ENCODE measurements at places on chromosomes 5 and 9.

GRCh38 chr9:127065592-127065991 lies 56.8 kb downstream of the ANGPTL2 start:
- no peak for DNase-seq

DNA sequence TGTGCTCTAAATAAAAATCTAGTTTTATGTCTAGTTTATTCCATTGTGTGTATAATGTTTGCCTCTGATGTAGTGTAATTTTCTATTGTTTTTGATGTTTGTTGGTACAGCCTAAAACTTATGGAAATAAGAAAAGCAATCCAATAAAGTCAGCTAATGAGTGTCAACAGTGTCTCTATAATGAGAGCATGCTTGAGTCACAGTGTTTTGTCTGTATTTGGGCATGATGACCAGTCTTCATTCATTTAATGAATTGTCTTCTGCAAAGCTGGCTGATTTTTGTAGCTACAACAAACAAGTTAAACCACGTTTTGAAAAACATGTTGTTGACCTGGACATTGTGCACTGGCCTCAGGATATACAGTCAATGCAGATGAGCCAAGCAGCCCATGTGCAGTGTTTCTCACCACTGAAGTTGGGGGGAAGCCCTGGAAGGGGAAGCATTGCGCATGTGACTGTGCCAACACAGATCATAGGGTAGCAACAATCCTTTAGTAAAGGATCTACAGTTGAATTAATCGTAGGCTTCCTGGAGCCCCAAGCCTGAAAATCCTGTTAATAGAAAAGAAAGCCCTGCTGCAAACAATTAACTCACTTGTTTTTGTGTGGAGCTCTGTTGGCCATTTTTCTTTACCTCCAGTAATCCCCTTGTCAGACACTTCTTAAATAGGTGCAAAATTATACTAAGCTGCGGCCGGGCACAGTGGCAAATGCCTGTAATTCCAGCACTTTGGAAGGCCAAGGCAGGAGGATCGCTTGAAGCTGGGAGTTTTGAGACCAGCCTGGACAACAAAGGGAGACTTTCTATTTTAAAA lies 88.0 kb downstream of the INIP start:
- DNase-seq: no peak

- no peak for DNase-seq
These were observed at the start of gene ARID3C for GRCh38 chr9:34628656-34629490. Gene ARID3C (minus strand): TSS chr9:34629066. CDS start chr9:34628014, 1,052 bp downstream.

- DNase-seq: no peak
These were observed 222.4 kb downstream of the MAPKAP1 start for GRCh38 chr9:125484350-125485282.

- DNase-seq: no peak
These were observed 22.3 kb downstream of the CAAP1 start for GRCh38 chr9:26870292-26870691.

DNA sequence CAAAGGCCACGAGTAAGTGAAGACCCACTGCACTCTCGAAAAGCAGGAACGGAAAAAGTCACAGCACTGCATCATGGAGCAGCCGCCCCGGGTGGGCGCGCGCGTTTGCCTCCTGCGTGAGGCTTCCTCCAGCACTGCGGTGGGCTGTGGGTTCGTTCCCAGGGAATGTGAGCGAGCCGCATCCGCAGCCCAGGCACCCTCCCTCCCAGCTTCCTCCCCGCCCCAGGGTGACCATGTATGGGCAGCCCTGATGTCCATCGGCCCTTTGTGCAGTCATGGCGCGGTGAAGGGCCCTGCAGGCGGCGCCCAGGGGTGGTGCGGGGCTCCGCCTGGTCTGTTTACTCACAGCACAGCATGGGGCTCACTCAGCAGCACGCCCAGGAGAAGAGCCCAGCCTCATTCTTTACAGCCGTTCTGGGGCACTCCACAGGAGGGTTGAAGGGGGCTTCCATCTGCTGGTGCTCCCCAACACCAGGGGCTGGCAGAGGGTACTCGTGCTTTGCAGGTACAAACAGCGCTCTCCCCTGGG lies 32.7 kb downstream of the KCNT1 start:
- no peak for DNase-seq

GRCh38 chr5:17330386-17330785 lies 113.0 kb downstream of the BASP1 start:
- no peak for DNase-seq

GRCh38 chr5:142357469-142358090 lies 32.8 kb upstream of the SPRY4 start:
- DNase-seq: no peak

DNA sequence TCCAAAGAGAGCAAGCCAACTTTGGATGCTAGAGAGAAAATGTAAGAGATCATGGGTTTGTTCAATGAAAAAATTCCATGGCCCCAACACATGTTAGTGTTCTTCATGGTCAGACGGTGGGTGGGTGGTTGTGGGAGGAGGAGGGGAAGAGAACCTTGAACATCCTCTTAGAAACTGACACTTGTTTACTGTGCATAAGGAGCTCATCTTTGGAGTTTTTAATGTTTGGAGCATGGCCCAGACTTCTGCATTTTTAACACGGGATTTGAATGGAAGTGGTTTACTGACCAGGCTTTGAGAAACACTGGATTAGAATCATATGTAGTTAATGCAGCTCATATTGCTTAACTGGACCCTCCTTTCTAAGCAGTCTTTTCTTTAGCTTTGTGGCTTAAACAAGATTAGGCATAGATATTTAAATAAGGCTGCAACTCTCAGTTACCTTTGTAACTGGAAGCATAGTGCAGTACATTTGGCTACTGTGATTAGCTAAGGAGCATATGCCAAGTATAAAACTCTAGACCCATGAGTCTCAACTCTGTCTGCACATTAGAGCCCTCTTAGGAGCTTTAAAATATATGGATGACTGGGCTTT lies 60.1 kb downstream of the FOCAD start:
- DNase-seq: no peak

- DNase-seq: no peak
These were observed 130.3 kb downstream of the CDC42SE2 start for GRCh38 chr5:131394128-131394527.
